GM19239 (cell line): ENCODE measurements at places on chromosomes 1 and 21.

DNA sequence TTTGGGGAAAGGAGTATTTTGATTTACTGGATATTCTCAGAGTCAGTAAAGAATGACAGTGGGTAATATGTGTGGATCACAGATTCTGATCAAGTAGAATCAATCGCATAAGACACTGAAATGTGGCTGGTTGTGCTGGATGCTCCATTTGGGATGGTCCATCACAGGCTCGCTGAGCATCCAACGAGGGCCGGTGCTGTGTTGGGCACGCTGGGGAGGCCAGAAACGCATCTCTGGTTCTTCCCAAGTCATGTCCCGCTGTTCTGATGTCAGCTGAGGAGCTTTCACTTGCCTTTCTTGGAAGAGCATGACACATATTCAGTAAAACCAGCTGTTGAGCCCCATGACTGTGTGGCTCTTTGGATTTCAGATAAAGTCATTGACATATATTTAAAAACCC, 72.0 kb downstream of the UMODL1 start:
- DNase-seq, result no peak

DNA sequence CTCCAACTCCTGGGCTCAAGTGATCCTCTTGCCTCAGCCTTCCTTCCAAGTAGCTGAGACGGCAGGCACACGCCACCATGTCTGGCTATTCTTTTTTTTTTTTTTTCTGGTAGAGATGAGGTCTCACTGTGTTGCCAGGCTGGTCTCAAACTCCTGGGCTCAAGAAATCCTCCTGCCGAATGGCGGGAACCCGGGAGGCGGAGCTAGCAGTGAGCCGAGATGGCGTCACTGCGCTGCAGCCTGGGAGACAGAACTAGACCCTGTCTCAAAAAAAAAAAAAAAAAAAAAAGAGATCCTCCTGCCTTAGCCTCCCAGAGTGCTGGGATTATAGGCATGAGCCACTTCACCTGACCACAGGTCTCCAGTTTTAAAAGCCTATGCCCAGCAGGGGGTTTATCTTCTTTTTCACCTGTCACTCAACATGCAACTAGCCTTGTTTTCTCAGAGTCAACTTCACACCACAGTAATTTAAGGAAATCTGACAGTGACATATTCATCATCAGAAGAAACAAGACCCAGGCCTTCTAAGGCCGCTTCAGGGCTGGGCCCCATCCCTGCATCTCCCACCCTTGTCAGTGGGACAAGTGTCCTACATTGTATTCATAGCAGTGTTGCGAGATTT, 38.3 kb upstream of the GALNT2 start:
- DNase-seq, result no peak

GRCh38 chr1:229275005-229275404, 4.1 kb downstream of the RAB4A start:
- no peak for DNase-seq

DNA sequence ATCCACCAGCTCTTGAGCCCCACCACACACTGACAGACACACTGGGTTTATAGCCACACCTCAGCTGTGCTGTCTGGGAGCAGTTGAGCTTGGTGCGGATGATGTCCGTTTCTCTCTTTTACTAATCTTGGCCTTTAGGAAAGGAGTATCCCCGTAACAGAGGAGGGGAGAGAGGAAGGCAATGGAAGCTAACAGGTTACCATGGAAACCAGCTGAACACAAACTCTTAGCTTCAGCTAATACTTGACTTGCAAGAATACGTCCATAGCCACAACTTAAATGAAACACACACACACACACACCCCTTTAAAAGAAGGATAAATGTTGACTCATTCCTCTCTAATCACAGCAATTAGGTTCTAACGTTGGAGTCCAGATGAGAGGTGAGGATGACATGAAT, 28.0 kb upstream of the LRRN2 start:
- no peak for DNase-seq

DNA sequence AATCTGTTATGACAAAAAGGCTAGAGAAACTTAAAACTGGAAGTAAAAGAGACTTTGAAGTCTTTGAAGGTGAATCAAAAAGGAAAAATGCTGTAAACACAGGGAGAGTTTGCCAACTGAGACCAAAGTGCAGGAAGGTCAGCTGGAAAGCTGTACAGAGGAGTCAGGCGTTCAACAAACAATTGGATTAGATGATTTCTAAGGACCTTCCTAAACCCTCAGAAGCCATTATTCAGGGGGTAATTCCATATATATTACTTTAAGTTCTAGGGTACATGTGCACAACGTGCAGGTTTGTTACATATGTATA, 156.8 kb downstream of the ZBTB18 start:
- no peak for DNase-seq

- no peak for DNase-seq
These were observed 26.8 kb upstream of the CLSTN1 start for GRCh38 chr1:9850442-9851162.

GRCh38 chr1:171421413-171422020, 63.8 kb upstream of the PRRC2C start:
- DNase-seq, result no peak

DNA sequence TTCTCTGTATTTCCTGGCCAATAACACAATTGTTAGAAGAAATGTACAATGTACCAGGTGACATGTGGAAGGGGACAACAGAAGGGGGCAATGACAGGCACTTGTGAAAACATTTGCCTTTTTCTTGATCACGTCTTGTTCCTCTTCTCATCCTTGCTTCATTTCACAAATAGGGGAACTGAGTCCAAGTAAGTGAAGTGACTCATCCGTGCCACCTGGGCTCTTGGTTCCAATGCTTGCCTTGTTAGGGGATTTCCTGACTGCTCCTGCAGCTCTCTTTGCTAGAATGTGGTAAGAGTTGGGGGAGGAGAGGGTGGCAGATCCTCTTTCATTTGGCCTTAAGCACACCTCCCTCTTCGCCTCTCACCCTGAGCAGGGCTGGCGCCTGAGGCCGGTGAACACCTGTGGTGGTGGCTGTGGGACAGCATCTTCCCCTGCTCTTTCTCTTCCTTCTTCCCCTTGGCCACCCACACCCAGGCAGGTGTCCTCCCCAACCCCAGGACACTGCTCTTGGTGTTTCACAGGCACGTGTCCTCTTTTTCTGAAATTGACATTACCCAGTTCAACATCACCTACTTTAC, 2.2 kb upstream of the RHEX start:
- no peak for DNase-seq

DNA sequence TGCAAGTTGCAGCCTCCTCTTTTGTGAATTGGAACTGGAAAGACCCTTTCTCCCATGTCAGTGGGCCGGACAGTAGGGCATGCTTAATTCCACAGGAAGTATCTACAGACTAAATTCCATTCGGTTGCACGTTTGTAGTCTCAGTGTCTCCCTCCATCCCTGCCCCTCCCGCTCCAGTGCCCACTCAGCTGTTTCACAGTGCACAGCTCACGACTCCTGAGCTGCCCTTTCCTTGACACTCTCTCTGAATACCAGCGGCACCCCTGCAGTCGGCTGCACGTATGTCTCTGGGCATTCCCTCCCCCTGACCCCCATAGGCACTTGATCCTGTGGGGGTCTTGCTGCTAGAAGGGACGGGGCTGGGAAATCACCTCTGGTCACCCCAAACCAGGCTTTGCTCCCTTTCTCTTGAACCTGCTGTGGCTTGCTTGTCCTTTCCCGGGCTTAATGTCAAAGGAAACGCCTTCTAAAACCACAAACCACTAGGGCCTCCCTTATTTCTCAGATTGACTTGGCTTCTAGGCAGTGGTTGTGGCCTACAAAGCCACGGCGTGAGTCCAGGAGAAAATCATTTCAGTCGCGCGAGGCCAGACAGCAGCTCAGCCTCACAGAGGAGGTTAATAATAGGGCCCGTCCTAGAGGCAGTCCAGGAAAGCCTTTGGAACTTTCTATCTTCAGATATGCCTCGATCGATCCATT, 365.3 kb upstream of the PROX1 start:
- no peak for DNase-seq

- DNase-seq, result no peak
These were observed 13.4 kb downstream of the LAPTM5 start for GRCh38 chr1:30744060-30744756.

DNA sequence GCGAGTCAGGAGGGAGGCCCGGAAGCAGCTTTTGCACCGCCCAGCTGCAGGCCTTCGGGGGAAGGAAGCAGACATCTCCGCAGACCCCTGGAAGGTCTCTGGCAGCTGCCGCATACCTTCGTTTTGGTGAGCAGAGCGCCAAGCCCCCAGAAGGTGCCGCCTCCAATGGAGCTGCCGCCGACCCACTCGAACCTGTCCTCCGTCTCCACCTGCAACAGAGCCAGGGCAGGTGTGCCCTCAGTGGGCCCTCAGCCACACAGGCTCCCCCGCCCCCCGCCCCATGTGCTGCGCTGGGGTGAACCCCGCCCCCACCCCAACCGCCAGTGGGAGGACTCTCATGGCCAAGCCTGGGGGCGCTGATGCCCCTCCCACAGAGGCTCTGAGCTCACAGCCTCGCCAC, 6.2 kb downstream of the PANK4 start:
- DNase-seq, result no peak

GRCh38 chr1:2318314-2319278, 72.8 kb downstream of the MORN1 start:
- DNase-seq, result no peak

DNA sequence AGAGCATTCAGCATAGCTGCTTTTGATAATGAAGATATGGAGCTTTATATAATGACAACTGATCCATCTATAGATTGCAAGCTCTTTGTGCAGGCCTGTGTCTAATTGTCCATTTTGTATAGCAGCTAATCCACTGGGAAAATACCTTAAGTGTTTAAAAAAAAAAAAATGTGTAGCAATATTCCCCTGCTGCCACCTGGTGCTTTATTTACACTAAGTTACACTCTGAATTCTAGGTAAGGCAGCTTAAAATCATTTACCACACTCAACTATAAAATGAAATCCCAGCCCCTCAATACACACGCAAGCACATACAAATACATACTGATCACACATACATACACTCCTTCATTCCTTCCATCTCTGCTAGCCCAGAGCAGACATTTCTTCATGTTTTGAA, 49.1 kb upstream of the BCL9 start:
- DNase-seq, result no peak

- no peak for DNase-seq
These were observed 153.2 kb downstream of the PIK3R3 start for GRCh38 chr1:45979074-45979777.
